T-helper 2 cell treated with Interferon-gamma antibody and Interleukin-4, amounts not matched to agents 5 μg/mL and 100 μg/mL, for 36 hours (primary cell): ENCODE measurements at places on chromosomes 3 and 15.

- DNase-seq: no peak
Measured at GRCh38 chr3:152121270-152121636, 147.5 kb upstream of the MBNL1 start.

DNA sequence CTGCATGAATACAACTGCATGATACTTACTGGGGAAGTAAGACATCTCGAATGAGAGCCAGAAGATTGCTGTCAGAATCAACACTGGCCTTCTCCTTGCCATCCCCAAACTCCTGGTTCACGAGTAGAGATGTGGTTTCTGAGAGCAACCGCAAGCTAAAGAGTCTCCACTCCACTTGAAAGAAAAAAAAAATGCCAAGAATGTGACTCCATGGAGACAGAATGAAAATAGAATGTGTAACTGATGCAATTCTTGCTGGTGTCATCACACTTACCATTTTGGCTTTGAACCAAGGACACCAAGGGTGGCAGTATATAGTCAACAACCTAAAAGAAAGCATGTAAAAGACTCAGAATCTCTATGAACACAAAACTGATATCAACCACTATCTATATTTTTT, 280.4 kb downstream of the ULK4 start:
- DNase-seq: no peak

DNA sequence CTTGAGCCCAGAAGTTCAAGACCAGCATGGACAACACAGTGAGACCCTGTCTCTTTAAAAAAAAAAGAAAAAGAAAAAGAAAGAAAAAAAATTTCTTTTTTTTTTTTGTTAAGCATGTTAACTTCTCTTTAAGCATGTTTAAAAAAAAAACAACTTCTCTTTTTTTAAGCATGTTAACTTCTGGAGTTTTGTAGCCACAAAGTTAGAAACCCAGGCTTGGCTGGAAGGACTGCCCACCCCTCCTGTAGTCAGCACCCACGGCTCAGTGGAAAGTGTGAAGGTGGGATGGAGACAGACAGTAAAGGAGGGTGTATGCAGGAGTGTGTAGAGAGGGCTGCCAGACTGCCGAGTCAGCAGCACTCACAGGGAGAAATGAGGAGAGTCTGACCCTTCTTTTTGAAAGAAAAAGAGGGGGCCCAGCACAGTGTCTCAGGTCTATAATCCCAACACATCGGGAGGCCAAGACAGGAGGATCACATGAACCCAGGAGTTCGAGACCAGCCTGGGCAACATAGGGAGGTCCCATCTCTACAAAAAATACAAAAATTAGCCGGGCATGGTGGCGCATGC, 33.2 kb downstream of the GOLGA8S start:
- no peak for DNase-seq

DNA sequence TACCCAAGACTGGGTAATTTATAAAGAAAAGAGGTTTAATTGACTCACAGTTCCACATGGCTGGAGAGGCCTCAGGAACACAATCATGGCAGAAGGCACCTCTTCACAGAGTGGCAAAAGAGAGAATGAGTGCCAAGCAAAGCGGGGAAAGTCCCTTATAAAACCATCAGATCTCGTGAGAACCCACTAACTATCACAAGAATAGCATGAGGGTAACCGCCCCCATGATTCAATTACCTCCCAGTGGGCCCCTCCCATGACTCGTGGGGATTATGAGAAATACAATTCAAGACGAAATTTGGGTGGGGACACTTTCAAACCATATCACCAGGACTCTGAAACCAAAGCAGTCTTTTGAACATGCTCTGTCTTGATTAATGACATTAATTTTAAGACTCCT, 7.0 kb downstream of the RTP3 start:
- peak; percentile 21 for DNase-seq

DNA sequence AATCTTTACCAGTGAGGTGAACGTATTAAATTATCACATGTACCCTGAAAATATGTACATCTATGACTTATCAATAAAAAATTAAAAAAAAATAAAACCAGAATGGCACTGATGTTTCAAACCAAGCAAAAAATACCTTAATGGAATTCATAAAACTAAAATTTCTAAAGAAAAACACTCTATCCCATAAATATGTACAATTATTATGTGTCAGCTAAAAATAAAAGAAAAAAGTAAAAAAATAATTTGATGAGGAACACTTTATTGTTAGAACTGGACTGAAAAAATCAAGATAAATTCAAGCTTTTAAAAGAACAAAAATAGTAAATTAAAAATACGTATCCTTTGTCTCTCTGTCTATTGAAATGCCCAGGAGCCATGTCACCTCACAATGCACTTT, 63.1 kb downstream of the IL20RB start:
- DNase-seq: no peak

GRCh38 chr3:14238356-14238755, 59.7 kb downstream of the LSM3 start:
- DNase-seq: no peak

DNA sequence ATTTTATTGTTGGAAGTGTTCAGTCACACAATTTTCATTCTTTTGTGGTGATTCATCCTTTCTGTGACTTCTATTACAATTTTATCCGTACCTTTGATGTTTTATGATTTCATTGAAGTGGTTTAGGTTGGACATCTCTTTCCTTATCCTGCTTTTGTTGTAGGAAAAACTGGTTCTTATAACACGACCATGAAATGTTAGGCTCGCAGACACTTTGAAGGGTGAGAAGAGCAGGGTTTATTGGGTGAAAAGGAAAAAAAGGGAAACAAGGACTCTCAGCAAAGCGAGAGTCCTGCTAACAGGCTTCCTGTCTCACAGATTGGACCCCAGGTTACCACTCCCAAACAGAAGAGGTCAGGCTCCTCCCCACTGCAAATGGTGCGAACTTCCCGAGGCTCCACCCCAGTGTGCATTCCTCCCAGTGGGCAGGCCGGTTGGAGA, 257.4 kb downstream of the STXBP5L start:
- DNase-seq: no peak

DNA sequence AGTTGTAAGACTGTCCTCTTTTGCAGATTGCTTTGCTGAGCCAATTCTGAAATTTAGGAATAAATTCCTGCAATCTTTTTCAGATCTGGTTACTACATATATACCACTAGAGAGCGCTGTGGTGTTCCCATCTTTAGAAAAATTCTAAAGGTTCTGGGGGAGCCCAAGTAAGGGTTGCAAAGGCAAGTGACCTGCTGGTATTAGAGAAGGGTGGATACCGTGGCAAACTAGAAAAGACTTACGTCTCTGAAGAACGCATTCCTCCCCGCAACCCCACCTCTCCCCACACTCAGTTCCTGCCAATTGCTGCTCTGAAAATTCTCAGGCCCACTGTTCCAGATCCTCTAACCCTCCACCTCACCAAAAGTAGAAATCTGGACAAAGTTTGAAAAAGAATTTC, 48.5 kb downstream of the EFHB start:
- no peak for DNase-seq

DNA sequence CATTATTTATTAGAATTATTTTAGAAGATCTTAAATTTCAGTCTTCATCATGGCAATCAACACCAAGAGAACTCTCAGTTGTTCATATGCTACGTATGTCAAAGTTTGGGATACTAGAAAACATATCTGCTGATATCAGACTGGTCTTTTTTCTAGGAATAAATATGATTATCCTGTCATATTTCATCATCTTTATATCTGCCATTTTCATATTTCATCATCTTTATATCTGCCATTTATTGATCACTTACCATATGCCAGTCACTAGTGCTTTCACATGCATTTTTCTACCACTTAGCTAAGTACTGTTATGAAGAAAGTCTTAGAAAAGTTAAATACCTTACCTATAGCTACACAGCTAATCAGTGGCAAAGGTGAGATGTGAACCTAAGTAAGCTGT, 2.8 kb upstream of the ZCWPW2 start:
- no peak for DNase-seq

- DNase-seq: peak; percentile 73
Measured at GRCh38 chr15:75836959-75837334, 6.3 kb upstream of the UBE2Q2 start.
